Kasumi-1 (cell line): ENCODE measurements at places on chromosomes 1 and 21.
A peak's percentile ranks its signal among the peaks of the same experiment; 100 is the strongest.

DNA sequence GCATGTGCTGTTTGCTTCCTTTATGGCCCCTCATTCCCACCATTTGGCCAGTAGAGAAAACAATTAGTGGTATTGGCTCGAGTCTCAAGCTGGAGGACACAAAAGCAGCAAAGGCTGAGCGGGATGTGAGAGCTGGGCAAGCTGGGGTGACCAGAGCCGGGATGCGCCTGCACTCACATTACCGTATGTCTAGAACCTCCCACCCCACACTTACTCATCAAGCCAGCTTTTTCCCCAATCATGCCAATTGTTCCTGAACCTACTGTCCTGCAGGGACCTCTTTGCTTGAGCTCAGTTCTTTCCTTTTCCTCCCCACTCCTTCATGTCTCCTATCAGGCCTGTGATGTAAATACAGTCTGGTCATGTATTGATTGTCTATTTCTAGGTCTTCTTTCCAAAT, 45.9 kb downstream of the KIRREL1 start:
- no peak for DNase-seq

GRCh38 chr21:25907573-25908275, 173.0 kb downstream of the GABPA start:
- no peak for DNase-seq

- no peak for DNase-seq
Observed at GRCh38 chr1:33118274-33118673, 37.3 kb downstream of the AZIN2 start.

GRCh38 chr1:243507001-243507671, 251.3 kb downstream of the SDCCAG8 start:
- DNase-seq: peak; percentile 77

DNA sequence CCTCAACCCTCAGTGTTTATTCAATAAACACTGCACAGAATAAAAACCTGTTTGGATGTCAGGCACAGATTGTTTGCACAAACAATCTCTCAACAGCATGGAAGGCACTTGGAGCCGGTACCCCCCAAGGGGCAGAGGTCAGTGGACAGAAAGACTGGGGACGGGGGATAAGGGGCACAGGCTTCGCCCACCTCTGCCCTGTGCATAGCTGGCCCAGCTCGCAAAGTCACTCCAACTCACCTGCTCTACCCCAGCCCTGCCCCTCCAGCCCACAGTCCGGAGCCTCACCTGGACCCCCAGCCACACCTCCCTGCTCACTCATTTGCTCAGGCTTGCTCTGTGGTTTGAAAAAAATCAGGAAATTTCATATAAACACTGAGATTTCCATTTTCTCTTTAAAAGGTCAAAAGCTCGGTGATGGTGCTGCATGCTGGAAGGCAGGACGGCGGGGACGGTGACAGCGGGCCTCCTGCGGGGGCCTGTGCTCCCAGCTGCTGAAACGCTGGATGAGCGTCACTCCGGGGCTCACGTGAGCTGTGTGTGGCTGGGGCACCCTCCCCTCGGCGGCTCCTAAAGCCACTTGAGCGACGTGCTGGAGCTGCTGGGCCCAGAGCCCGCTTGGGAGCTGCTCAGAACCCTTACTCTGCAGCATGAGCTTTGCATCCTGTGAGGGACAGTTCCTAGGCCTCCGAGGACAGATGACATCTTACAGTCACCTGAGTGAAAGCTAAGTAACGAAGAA, 54.5 kb downstream of the PRDM15 start:
- no peak for DNase-seq

GRCh38 chr1:229896861-229897260, 170.2 kb upstream of the GALNT2 start:
- no peak for DNase-seq

DNA sequence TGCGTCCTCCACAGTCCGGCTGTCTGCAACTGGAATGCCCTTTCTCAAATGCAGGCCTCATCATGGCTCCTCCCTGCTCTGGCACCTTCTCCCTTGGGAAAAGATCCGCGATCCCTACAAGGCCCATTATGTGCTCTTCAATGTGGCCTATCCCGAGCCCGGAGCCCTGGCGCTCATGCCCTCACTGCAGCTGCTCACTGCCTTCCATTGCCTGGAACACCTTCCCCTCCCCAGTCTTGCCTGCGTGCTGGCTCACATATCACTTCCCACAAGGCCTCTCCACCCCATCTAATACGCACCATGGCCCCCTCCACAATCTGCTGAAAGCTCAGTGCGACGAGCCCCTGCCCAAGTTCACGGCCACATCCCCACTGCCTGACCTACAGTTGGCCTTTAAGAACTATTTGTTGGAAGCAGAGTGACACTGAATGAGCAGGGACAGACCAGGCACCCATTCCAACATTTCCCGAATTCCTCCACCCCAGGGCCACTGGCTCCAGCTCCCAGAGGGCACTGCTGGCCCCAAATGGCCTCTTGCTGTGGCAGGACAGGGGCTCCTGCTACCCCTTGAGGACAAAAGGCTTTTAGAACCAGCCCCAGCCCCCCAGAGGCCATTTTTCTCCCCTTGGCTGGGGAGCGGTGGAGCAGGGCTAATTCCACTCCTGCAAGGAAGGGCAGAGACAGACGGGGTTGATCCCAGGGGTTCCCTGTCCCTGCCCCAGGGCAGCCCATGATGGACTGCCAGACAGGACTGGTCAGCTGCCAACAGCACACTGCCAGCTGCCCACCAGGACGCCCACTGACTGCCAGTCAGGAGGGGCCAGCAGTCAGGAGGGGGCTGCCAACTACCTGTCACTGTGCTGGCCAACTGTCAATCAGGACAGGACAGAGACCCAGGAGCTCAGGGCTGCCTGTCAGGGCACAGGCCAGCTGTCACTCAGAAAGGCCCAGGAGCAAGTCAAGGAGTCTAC, 64.8 kb downstream of the DHRS3 start:
- DNase-seq: no peak

DNA sequence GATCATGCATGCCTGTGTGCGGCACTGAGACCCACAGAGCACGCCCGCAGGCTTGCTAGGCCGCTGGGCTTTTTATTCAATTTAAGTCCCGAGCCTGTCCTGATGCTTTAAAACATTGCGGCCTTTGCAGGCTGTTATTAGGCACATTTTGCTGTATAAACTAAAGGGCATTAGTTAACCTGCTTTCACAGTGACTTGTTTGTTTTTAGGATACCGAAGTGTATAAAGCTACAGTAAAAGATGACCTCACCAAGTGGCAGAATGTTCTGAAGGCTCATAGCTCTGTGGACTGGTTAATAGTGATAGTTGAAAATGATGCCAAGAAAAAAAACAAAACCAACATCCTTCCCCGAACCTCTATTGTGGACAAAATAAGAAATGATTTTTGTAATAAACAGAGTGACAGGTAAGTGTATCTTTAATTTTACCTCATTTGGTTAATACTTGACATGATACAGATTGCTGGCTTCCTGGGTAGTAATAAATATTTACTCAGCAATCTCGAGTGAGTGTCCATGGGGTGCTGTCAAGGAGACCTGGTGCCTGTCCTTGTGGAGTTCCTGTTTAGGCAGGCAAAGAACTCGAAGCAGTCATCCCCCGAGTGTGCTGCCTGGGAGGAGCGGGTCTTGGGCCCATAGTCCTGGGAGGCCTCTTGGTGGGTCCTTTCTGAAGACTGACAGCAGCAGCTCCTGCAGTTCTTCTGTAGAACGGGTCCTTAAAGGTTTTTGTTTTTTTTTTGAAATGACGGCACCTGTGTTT, 40.1 kb downstream of the TRAPPC10 start:
- no peak for DNase-seq

DNA sequence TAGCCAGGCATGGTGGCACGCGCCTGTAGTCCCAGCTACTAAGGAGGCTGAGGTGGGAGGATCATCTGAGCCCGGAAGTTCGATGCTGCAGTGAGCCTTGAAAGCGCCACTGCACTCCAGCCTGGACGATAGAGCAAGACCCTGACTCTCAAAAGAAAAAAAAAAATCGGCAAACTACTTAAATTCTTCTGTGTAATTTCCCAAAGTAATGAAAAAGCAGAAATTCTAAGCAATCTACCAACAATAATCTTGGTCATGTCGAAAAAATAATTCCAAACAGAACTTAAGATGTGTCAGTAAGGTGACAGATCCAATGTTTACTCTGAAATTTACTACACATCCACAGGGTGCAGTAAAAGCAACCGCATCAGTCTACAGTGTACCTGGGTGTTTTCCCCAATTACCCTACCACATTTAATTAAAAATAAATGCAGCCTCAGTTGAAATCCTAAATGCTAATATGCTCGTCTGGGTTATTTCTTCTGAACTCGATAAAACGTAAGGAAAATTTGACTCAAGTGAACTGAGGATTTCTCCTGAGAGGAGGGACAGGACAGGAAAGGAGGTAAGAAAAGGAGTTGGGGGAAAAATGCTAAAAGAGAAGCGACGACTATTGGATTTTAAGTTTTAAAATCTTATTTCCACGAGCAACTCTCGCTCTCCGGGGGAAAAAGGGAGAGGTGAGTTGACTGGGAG, 801 bp downstream of the EPRS1 start:
- peak; percentile 25 for DNase-seq

GRCh38 chr1:55334160-55334559, 119.0 kb upstream of the USP24 start:
- DNase-seq: no peak

GRCh38 chr1:65412256-65412983, 8.0 kb upstream of the LEPR start:
- no peak for DNase-seq

GRCh38 chr1:237878406-237878805, 12.3 kb downstream of the ZP4 start:
- no peak for DNase-seq

GRCh38 chr21:44755227-44755626, 43.9 kb upstream of the TSPEAR start:
- DNase-seq: no peak

GRCh38 chr21:45913418-45913765, 68.2 kb upstream of the COL6A1 start:
- DNase-seq: no peak

- no peak for DNase-seq
Observed at GRCh38 chr1:180155182-180155682, 563 bp downstream of the QSOX1 start.

DNA sequence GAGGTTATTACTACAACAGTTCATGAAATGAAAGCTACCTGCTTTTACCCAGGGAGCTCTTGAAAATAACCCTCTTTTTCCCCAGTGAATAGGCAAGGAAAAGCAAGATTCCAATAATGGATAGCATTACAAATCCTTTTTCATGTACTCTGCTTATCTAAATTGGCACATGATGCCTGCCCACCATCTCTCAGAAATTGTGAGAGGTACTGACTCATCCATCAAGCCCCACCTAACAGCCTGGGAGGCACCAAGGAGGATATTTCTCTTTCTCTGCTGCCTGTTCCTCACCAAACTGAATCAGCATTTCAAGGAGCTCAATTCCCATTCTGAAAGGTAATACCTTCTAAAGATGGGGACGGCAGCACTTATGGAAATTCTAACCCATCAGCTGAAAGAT, 34.4 kb downstream of the PALMD start:
- DNase-seq: no peak

- DNase-seq: no peak
Observed at GRCh38 chr1:34885405-34886247, 26.1 kb upstream of the SMIM12 start.

GRCh38 chr1:227632325-227632724, 69.0 kb downstream of the ZNF678 start:
- no peak for DNase-seq

- DNase-seq: no peak
Observed at GRCh38 chr1:165856606-165857005, 29.2 kb downstream of the UCK2 start.

DNA sequence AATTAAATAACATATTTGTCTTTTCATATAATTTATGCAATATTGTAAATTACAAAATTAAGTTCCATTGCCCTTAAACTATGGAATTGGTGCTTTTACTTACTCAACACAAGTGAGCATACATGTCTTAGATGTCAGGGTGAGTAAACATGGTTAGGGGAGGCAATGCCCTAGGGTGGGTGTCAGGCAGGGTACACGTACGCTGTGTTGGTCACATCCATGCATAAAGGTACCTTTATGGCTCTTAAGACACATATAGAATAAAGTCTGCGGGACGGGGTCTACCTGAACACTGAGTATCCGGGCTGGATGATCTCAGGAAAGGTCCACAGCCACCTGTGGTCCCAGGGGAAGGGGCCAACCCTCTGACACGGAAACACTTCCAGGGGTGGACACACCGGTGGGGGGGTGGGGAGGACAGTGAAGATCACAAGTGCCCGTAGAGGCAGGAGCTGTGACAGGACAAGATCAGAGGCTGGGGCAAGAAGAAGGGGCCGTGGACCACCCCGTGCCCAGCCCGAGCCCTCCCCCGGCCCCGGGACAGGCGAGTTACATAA, 720 bp downstream of the LIN9 start:
- DNase-seq: peak; percentile 26

DNA sequence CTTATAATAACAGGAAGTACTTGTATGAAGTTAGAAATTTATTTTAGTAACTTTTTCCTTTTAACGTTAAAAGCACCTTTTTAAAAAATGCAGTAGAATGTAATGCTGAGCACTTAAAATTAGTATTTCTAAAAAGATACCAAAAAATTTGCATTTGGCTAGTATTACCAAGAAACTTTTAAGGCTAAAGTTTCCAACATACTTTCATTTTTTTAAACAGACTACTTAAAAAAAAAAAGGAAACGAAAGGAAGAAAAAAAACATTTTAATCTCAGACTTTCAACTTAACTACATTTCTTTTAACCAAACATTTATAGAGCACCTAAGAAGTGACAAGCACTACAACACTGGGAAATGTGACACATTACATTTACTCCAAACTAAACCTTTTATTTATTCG, 2.8 kb downstream of the ARID4B start:
- DNase-seq: no peak

DNA sequence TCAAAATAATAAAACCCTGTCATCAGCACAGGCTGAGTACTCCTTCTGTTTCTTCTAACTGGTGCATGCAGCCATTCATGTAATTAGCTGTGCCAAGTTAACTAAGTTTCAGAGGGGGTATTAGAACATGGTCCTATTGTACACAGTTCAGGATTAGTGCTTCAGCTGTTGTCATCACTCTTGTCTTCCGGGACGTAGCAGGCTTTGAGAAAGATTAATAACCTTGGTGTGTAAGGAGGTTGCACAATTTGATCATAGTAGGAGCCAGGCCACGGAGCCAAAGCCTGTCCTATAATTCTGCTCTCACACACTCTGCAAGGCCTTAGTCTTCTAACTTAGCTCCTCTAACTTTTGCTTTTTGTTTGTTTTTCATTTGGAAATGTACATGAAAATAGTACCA, 44.7 kb downstream of the PTGFRN start:
- no peak for DNase-seq

GRCh38 chr1:37404711-37405110, 69.7 kb upstream of the ZC3H12A start:
- no peak for DNase-seq

DNA sequence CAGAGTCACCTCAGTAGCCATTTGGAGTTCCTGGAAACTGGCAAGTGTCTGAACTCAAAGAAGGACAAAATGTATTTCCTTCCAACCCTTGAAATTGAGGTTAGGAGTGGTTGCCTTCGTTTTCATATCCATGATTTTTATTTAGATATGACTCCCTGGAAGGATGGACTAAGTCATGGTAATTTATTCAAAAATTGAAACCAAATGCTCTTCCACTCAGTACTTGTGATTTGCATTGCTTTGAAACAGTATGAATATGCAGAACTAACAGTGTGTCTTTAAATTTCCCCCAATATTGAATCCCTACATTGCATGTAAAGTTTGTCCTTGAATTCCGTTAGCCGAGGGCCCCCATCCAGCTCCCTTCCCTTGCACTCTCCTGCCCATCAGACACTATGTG, 112.1 kb upstream of the DNAH14 start:
- no peak for DNase-seq
